ENCODE measurements at places on chromosomes 2 and 18.

GRCh38 chr18:63439334-63439733 is 17.1 kb upstream of the VPS4B start:
- no peak for DNase-seq

DNA sequence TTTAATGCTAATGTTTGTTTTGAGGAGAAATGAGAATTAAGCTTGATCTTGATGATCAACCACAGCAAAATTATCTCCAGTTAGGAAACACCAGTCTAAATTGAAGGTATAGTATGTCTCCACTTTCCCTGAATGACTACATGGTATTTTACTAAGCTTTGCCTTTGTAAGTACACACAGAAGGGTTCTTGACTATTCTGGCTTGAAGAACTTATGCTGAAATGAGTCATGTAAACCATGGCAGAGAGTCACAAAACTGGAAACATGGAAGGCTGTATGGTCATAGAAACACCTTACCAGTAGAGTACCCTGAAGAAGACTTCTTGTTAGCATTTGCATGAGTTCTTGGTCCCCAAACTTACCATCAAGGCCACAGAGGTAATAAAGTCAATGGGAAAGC is 250.5 kb downstream of the SLC8A1 start:
- no peak for DNase-seq

GRCh38 chr18:63071701-63072141 is 247.8 kb downstream of the BCL2 start:
- no peak for DNase-seq

- DNase-seq, result no peak
These were observed 60.4 kb upstream of the ZNF397 start for GRCh38 chr18:35180455-35180854.

DNA sequence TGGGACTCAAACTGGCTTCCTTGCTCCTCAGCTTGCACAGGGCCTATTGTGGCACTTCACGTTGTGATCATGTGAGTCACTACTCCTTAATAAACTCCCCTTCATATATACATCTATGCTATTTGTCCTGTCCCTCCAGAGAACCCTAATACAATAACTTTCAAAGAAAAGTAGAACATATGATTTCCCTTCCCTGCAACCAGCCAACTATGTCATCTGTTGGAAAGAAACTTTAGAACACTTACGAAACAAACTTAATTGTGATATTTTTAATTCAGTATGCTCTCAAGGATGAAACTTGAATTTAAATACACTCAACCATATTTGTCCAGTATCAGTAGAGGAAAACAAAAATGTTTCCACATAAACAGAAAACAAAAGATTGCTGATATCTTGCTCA is 84.4 kb downstream of the DYM start:
- no peak for DNase-seq

DNA sequence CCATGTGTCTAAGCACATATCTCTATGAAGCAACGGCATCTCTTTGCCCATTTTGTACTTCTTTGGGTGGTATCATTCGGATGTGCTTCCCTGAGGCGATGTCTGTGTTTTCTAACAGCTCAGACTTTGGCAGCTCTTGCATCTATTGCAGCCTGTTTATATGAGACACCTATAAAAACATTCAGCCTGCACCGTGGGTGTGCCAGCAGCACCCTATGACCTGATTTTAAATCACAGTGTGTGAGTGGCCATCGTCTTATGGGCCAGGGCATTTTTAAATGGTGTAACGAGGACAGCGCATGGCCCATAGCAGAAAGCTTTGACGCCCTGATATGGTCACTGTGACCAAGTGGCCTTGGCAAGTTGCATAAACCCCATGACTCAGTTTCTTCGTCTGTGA is 12.9 kb downstream of the NPAS2 start:
- DNase-seq, result no peak
